ENCODE measurements at places on chromosomes 2 and 18. TPM values are rescaled to one million over a fixed set of nuclear protein-coding genes. Genes with fewer than 3 reads are reported as not detected.

Gene GREB1L
- not detected for polyA plus RNA-seq

GRCh38 chr18:50045126-50045525 lies 149.8 kb downstream of the MYO5B start:
- no peak for DNase-seq

DNA sequence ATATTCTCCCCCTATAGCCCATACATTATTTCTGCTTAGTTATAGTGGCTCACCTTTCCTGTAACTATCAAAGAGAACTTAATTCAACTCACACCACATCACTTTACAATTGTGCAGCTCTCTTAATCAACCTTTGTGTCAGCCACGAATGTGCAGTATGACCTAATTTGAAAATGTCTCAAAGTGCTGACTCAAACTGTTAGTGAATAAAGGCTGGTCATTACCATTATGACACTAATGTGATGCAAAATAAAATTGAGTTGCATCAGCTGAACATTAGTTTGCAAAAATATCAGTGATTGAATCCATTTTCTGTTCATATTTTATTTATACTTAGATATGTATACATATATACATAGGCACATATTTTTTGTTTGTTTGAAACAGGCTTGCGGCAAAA lies 251.8 kb downstream of the MEIS1 start:
- DNase-seq: no peak

Gene ATP6V1C2
- polyA plus RNA-seq: 0.14 TPM

GRCh38 chr2:18153741-18154140 lies 275.3 kb downstream of the KCNS3 start:
- no peak for DNase-seq

DNA sequence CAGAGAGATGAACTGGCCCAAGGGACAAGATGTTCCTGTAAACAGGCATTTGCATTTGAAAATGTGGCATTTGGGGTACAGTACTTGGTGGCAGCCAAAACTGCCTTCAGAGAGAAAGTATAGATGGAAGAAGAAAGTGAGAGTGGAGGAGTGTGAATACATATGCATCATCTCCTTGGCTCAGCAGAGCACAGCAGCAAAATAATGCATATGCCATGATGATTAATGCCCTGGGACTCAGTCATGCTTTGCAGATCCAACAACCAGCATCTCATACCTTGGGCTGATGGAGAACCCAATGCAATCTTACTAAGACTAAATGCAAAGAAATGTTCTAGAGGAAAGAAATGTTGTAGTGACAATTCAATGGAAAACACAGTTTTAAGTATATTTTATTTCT lies 29.7 kb upstream of the CYTIP start:
- DNase-seq: no peak

GRCh38 chr2:116819355-116819754 lies 995.1 kb upstream of the DDX18 start:
- no peak for DNase-seq

GRCh38 chr2:225402210-225402776 lies 2.8 kb downstream of the NYAP2 start:
- DNase-seq: no peak

Data from AG04450 (cell line).